LoVo (cell line): ENCODE measurements at places on chromosomes 16 and 17.
A peak's percentile ranks its signal among the peaks of the same experiment; 100 is the strongest.

- no peak for DNase-seq
These were observed 9.4 kb downstream of the TMEM92 start for GRCh38 chr17:50283714-50284113.

DNA sequence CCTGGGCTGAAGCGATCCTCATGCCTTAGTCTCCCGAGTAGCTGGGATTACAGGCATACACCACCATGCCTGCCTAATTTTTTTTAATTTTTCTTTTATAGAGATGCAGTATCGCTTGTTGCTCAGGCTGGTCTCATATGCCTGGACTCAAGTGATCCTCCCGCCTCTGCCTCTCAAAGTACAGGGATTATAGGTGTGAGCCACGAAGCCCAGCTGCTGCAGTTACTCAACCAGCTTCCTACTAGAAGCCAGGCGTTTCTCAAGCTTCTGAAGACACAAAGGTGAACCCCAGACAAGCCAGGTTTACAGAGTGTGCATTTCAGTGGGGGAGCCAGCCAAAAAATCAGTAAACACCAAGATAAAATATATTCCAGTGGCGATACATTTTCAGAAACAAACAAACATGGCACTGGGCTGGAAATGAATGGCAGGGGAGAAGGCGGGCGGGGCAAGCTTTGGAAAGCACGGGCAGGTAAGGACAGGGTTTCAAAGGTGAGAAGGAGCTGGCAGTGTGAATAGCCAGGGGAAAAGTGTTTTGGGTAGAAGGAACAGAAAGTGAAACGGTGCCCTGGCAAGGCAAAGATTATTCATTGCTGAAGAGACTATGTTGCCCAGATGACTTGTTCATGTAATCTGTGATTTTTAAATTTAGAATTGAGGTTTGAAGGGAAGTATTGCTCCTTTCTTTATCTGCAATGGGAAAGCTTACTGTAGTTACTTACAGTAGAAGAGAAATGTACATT, 471.1 kb downstream of the WWOX start:
- no peak for DNase-seq

DNA sequence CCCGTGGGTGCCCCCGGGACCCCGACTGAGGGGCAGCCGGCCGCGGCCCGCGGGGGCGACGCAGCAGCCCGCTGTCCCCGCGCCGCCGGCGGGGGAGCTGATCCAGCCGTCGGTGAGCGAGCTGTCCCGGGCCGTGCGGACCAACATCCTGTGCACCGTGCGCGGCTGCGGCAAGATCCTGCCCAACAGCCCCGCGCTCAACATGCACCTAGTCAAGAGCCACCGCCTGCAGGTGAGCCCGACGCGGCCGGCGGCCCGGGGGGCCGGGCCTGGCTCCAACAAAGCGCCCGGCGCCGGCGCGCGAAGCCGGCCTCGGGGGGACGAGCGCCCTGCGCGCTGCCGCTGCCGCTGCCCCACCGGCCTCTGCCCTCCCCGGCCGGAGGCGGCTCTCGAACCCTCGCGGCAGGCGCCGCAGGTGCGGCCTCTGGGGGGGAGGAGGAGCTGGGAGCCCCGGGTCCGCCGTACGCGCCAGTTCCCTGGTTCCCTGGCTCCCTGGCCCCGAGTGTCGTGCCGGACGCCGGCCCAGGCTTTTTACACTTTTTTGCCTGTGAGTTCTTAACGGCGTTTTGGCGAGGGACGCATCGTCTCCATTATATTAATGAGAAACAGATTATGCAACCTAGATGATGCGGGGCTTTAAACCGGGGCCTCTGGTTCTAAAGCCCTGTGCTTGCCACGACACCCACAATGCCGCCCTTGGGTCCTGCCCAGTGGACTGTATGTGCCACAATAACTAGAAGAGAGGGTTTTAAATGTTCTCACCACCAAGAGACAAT, 521 bp downstream of the ATMIN start:
- peak; percentile 16 for DNase-seq

DNA sequence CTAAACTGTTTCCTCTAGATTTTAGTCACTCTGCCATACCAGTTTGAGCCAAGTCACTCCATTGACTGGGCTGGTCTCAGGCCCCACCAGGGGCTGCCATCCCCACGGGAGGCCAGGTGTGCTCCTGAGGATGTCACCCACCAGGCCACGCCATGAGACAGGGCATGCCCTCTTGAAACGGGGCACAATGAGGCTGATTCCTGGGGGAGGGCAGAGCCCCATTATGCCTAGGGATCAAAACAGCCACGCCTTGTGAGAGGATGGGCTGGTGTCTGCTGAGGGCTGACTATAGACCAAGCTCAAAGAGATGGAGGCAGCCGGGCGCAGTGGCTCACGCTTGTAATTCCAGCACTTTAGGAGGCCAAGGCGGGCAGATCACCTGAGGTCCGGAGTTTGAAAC, 21.5 kb downstream of the GINS2 start:
- no peak for DNase-seq

- DNase-seq, result no peak
These were observed 51.7 kb downstream of the PLXDC1 start for GRCh38 chr17:39099663-39100286.
